ENCODE measurements at places on chromosomes 7 and 10.

DNA sequence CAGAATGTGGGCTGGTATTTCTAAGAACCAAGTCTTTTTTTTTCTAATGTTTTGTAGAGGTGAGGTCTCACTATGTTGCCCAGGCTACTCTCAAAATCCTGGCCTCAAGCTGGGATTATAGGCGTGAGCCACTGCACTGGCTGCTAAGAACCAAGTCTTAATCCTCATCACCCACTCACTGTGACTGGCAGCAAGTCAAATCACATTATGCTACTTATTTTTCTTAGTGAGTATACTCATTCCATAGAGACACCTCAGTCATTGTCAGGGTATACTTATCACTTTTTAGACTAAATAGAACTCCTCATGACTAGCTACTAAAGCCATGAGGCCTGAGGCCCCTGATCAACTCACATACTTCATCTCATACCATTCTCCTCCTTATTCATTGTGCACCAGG, 116.1 kb downstream of the STRA8 start:
- DNase-seq: no peak
- H3K36me3 ChIP-seq: no peaks in the 10 kb centered on the region
- no peaks in the 10 kb centered on the region for H3K4me1 ChIP-seq
- no peak overlapping the region for H3K4me3 ChIP-seq

DNA sequence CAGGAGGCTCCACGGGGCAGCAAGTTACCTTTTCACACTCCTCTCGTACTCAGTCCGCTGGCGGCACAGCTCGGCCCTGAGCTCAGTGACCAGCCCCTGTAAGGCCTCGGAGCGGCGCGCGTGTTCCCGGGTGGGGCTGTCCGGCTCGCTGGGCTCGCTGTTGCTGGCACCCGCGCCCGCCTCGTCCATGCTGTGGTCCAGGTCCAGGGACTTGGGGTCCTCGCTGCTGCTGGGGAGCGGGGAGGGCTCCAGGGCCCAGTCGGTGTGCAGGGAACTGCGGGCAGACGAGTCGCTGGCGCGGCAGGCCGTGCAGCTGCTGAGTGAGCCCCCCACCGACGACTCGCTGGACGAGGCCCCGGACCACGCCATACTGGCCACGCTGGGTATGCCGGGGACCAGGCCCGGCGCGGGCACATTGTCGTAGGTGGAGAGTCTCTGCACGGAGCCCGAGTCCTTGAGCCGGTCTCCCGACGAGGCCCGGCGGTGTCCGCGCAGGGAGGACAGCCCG, 143.8 kb downstream of the MAPK8 start:
- no peak for DNase-seq
- H3K27ac ChIP-seq: no peak overlapping the region
- H3K27me3 ChIP-seq: no peaks in the 10 kb centered on the region
- no peaks in the 10 kb centered on the region for H3K4me1 ChIP-seq
- H3K4me3 ChIP-seq: no peak overlapping the region
- no peaks in the 10 kb centered on the region for H3K36me3 ChIP-seq

- no peak overlapping the region for H3K4me3 ChIP-seq
- H3K36me3 ChIP-seq: peaks cover 23% of the 10 kb centered on the region
- DNase-seq: no peak
Measured at GRCh38 chr7:70775570-70776156, 356.3 kb upstream of the GALNT17 start.

- no peaks in the 10 kb centered on the region for H3K4me1 ChIP-seq
- H3K4me3 ChIP-seq: no peak overlapping the region
- peaks cover 5% of the 10 kb centered on the region for H3K36me3 ChIP-seq
Measured at GRCh38 chr10:86813101-86813500, 56.7 kb downstream of the BMPR1A start.

DNA sequence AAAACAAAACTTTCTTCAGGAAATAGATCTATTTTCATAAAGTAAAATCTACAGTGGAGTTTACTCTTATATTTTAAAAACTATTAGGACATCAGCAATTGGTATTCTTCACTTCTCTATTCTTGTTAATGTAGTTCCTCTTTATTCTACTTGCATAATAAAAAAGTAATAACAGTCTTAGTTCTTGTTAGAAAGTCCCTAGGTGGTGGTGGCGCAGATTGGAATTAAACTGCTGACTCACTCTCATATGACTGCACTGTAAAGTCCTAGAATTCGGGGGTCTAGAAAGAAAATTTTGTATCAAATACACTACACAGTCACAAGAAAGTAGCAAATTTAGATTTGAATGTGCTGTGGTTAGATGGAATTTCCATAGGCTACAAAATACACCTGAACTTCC, 44.6 kb upstream of the TES start:
- H3K27me3 ChIP-seq: no peaks in the 10 kb centered on the region
- H3K4me3 ChIP-seq: no peak overlapping the region
- DNase-seq: no peak
- no peaks in the 10 kb centered on the region for H3K4me1 ChIP-seq
- no peak overlapping the region for H3K27ac ChIP-seq
- no peaks in the 10 kb centered on the region for H3K36me3 ChIP-seq

DNA sequence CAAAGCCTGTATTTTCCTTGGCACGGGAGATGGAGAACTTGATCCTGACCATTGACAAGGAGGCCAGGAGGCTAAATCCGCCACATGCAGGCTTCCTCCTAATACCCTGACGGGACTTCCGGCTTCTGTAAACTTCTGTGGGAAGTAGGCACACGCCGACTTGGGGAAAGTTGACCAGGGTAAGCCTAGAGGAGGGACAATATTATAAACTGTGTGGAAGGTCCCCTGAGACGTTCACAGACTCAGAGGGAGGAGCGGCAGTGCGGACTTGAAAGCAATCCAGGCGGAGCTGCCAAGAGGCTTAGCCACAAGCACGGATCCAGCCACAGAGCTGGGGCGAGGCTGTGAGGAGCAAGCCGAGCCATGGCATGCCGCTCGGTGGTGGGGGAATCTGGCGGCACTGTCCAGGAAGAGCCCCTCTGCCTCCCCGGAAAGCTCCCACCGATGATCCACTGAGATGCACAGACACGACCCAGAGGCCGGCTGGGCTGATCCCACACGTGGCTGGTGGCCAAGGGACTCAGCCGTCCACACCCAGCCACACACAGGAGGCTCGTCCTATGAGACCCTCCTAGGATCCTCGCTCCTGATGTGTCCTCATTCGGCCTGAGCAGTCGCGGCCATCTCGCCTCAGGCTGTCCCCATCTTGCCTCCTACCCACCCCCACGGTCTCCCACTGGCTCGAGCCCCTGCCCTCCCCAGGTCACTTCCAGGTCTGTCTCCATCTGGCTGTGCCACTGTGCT, 40.0 kb upstream of the INSIG1 start:
- no peaks in the 10 kb centered on the region for H3K4me1 ChIP-seq
- DNase-seq: no peak
- H3K27ac ChIP-seq: peak overlapping the region; percentile 28
- H3K4me3 ChIP-seq: no peak overlapping the region

DNA sequence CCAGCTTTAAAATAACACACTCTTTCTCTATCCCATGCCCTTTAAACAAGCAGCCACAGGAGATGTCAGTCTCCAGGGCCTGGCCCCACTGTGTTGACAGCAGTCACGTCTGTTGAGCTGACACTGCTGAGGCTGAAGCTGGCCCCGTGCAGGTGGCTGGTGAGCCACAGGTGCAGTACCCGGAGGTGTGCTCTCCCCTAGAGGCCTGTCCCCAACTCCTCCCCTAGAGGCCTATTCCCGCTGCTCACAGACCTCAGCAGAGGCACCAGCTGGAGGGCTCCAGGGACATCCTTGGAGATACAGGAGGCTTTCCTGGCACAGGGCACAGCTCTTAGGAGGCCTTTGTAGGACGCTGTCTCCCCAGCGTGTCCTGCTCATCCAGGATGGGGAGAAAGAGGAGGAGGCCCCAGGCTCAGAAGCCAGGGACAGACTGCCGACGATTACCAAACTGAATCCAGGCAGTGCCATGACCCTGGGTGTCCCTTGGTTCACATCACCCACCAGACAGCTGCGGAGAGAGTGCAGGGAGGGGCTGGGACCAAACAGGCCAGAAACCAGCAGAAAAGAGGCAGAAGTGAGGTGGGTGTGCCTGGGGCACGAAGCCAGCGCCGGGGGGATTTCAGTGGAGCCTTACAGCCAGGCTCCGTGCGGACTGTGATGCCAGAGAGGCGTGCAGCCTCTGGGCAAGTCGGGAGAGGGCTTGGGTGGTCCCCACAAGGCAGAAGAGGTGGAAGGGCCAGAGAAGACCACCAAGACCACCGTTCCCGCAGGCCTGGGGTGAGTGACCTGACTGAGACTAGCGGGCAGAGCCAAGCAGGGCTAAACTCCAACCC, 18.5 kb upstream of the TTYH3 start:
- H3K4me3 ChIP-seq: no peak overlapping the region
- H3K27me3 ChIP-seq: no peaks in the 10 kb centered on the region
- no peaks in the 10 kb centered on the region for H3K36me3 ChIP-seq
- peak; percentile 43 for DNase-seq

- no peaks in the 10 kb centered on the region for H3K27me3 ChIP-seq
- H3K36me3 ChIP-seq: peaks cover 24% of the 10 kb centered on the region
- no peaks in the 10 kb centered on the region for H3K4me1 ChIP-seq
- no peak overlapping the region for H3K27ac ChIP-seq
Measured at GRCh38 chr7:76000566-76000965, 6.2 kb upstream of the TMEM120A start.

- H3K36me3 ChIP-seq: no peaks in the 10 kb centered on the region
- H3K27me3 ChIP-seq: peaks cover 2% of the 10 kb centered on the region
- DNase-seq: no peak
- peaks cover 8% of the 10 kb centered on the region for H3K4me1 ChIP-seq
- no peak overlapping the region for H3K27ac ChIP-seq
- no peak overlapping the region for H3K4me3 ChIP-seq
Measured at GRCh38 chr7:128919241-128919640, 8.7 kb upstream of the KCP start.

DNA sequence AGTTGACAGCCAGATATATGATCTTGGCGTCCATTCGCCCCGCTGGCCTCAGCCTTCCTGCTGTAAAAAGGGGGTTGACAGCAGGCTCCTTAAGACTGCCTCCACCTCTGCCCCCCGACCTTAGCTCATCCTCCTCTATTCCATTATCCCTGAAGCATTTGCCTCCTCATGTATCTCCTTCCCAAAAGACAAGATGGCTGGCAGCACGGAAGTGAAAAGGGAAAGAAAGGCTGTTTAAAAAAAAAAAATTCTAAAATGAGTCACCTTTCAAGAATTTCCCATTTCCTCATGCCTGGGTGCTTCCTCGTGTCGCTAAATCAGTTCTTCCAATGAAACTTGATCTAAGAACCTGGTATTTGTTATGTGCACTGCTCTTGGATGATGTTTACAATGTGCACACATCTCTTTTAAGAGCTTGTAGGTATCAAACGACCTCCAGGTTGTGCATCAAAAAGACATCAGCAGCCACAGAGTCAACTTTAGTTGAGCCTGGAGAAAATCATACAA, 1.7 kb downstream of the SCRN1 start:
- peaks cover 7% of the 10 kb centered on the region for H3K4me1 ChIP-seq
- peak overlapping the region; percentile 61 for H3K27ac ChIP-seq
- no peaks in the 10 kb centered on the region for H3K27me3 ChIP-seq
- DNase-seq: peak; percentile 19
- H3K36me3 ChIP-seq: no peaks in the 10 kb centered on the region
